B cell (primary cell): ENCODE measurements at places on chromosomes 6 and 20.

DNA sequence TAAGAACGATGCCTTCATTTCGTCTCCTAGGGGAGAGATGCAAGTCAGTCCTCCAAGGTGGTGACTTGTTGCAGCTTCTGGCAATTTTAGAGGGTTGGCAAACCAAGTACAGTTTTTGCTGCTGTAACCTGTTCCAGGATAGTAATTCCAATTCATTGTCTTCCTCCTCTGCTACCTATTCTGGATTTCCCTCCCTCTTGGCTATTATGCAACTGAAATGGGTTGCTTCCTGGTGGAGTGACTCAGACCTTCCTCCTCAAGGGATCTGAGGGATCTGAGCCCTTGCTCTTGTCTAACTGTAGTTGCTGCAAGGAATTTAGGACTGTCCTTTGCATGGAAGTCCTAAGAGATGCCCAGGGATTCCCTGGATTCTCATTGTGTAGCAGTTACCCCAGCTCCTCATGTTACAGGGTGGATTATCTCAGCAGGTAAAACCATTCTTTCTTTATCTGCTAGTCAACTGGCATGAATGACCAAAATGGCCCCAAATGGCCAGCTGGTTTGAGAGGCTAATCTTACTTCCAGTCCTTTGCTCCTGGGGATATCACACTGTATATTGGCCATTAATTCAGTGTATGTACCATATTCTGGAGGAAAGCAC, 17.6 kb upstream of the ELMO2 start:
- H3K27ac ChIP-seq, result no peak overlapping the region
- DNase-seq, result no peak
- no peaks in the 10 kb centered on the region for H3K36me3 ChIP-seq

DNA sequence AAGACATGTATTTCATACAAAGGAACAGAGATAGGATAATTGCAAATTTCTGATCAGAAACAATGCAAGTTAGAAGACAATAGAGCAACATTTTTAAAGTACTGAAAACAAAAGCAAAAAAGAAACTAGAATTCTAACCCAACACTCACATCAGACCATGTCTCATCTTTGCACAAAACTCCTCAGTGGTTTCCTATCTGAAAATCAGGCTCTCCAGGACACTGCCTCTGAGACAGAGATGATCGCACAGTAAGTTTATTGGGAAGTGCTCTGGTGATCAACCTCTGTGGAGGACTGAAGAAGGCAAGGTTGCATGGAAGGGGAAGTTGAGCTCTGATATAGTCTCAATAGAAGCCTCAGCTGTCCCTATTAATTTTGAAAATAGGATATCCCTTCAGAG, 2.3 kb upstream of the TTBK1 start:
- no peak for DNase-seq
- H3K36me3 ChIP-seq, result no peaks in the 10 kb centered on the region
- H3K27me3 ChIP-seq, result peaks cover 39% of the 10 kb centered on the region

DNA sequence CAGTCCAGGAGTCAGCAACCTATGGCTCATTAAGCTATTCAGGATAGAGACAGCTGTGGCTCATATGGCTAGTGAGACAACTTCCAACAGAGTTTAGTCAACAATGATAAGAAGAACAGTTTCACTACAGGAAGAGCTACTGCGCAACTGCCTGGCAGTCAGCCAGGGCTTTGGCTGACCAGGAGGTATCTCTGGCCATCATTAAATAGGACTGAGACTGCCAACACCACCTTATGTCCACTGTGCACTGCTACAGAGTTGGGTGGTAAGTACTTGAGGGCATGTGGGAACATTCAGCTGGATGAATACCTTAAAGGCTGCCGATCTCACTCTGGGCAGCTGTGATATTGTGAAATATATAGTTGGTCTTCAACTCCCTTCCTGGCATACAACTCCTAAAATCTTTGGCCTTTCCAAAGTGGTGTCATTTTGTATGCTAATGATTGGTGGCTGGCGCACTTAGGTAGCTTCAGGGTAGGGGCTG, 52.2 kb upstream of the FAM83C start:
- no peak overlapping the region for H3K27ac ChIP-seq
- H3K4me3 ChIP-seq, result no peak overlapping the region
- peaks cover 56% of the 10 kb centered on the region for H3K36me3 ChIP-seq
- no peak for DNase-seq

GRCh38 chr20:57399587-57400155, 8.5 kb downstream of the RBM38 start:
- H3K27me3 ChIP-seq, result no peaks in the 10 kb centered on the region
- peak overlapping the region; percentile 23 for H3K4me3 ChIP-seq
- peak; percentile 73 for DNase-seq
- peaks cover 5% of the 10 kb centered on the region for H3K36me3 ChIP-seq

DNA sequence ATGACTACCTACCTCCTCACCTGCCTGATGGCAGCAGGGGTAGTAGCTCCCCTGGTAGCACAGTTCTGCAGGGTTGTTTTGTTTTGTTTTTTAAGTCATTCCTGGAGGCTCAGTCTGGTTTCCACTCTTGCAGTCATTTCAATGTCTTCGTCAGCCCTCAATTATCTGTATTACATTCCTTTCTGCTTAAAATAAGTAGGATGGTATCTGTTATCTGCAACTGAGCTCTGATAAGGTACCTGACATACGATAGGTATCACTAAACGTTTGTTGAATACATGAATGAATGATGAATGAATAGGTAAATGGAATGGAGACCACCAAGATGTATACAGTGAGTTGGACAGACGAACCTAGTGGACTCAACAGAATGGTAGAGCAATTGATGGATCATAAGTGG, 7.2 kb upstream of the CLPSL2 start:
- peaks cover 19% of the 10 kb centered on the region for H3K4me1 ChIP-seq
- no peak overlapping the region for H3K27ac ChIP-seq
- no peak overlapping the region for H3K4me3 ChIP-seq
- H3K36me3 ChIP-seq, result no peaks in the 10 kb centered on the region

DNA sequence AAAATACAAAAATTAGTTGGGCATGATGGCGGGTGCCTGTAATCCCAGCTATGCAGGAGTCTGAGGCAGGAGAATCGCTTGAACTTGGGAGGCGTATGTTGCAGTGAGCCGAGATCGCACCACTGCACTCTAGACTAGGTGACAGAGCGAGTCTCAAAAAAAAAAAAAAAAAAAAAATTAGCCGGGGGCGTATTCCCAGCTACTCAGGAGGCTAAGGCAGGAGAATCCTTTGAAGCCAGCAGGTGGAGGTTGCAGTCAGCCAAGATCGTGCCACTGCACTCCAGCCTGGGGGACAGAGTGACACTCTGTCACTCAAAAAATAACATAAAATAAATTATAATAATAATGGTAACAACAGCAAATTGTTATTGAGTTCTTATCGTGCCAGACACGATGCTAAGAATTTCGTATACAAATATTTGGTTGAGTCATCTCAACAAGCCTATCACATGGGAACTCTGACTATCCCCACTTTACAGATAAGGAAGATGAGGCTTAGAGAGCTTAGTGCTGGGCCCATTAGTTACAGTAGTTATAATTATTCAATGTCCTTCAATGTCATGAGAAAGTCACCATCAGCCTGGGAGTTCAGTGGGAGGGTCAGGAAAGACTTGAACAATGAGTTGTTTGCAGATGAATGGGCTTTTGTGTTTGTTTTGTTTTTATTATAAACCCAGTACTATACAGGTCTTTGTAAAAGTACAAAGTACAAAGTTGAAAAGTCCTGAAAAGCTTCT, 19.4 kb downstream of the C6orf15 start:
- H3K4me1 ChIP-seq, result peaks cover 16% of the 10 kb centered on the region
- no peak overlapping the region for H3K4me3 ChIP-seq
- no peaks in the 10 kb centered on the region for H3K36me3 ChIP-seq
- no peak overlapping the region for H3K27ac ChIP-seq

DNA sequence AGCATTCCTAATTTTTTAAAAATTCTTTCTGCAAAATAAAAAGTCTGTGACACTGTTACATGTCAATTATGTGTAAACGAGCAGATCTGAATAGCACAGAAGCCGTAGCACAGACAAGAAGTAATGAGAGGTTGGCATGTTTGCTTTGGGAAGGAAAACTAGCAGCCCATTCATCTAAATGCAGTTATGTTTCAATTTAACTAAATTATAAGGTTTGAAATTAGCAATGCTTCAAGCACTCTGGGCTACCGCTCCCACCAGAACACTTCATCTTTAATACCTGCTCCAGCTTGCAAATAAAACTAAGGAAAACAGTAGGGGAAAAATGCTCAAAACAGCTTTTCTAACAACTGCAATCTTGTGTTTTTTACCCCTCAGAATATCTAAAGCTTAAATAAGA, 73.9 kb downstream of the PTPRK start:
- no peaks in the 10 kb centered on the region for H3K36me3 ChIP-seq
- no peaks in the 10 kb centered on the region for H3K27me3 ChIP-seq
- no peaks in the 10 kb centered on the region for H3K4me1 ChIP-seq
- H3K27ac ChIP-seq, result no peak overlapping the region

DNA sequence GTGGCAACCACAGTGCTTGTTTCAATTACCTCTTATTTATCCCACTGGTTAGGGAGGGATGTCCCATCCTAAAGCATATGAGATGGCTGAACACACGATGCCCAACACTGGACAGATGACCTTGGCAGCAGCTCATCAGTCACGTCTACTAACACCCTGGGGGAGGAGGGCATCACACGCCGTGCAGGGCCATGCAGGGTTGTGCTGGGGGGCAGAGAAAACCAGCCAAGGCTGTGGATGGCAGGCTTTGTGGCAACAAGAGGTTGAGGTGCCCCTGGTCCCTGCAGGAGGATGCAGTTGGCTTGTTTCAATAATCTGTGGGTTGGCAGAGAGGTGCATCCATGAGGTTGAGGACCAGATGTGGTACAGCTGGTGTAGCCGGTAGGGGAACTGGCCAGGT, 293.7 kb upstream of the SULF2 start:
- no peak for DNase-seq
- H3K27me3 ChIP-seq, result no peaks in the 10 kb centered on the region
- no peak overlapping the region for H3K4me3 ChIP-seq
- H3K27ac ChIP-seq, result no peak overlapping the region
- H3K36me3 ChIP-seq, result no peaks in the 10 kb centered on the region

DNA sequence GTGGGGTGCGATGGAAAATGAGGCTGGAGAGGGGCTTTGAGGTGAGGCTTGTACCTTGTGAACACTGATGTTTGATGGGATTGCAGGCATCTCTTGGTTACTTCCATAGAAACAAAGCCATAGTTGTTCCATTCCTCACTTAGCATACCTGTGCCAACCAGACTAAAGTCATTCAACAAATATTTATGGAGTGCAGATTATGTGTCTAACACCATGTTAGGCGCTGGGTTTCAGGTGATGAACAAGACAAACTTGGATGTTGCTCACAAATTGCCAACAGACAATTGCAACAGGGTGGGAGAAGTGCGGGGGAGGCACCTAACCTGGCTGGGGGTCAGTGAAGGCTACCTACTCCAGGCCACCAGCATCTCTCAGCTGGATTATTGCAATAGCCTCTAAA, 1.5 kb downstream of the TTPAL start:
- peak overlapping the region; percentile 93 for H3K27ac ChIP-seq
- no peak overlapping the region for H3K4me3 ChIP-seq
- H3K4me1 ChIP-seq, result peaks cover 34% of the 10 kb centered on the region
- no peak for DNase-seq

DNA sequence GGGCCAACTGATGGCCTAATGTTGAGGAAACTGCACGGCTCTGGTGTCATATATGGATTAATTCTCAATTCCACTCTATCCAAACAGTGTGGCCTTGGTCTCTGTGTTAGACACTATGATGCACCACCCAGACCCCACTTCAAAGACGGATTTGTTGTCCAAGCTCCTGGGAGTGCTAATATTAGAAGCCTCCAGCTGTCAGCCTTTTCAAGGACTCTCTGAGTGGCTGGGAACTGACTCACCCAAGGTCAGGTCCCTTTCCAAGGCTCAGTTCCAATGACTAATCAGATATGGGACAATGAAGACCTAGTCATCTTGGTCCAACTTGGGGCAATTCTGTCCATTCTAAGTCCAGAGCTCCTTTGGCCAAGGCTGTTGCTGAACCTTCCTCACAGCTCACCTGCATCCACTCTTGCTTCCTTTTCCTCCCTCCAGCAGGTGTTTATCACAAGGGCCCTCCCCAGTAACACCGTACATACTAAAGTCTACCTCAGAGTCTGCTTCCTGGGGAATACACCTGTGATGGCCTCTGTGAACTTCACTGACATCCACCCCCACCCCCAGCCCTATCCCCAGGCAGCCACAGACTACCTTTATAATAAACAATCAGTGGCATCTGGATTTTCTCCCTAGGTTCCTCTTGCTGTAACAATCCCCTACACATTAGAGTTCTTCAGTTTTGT, 7.2 kb upstream of the IL20RA start:
- H3K27me3 ChIP-seq, result no peaks in the 10 kb centered on the region
- H3K36me3 ChIP-seq, result no peaks in the 10 kb centered on the region
- no peak overlapping the region for H3K4me3 ChIP-seq
- no peaks in the 10 kb centered on the region for H3K4me1 ChIP-seq
- H3K27ac ChIP-seq, result no peak overlapping the region

DNA sequence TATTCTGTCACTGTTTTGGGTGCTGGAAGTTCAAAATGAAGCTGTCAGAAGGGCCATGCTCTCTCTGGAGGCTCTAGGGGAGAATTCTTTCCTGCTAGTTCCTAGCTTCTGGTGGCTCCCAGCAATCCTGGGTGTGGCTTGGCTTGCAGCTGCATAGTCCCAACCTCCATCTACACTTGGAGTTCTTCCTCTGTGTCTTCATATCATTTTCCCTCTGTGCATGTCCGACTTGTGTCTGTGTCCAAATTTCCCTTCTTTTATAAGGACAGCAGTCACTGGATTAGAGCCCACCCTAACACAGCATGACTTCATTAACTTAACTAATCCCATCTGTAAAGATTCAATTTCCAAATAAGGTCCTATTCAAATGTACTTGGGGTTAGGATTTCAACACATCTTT, 23.3 kb upstream of the ENPP1 start:
- H3K4me3 ChIP-seq, result no peak overlapping the region
- no peaks in the 10 kb centered on the region for H3K36me3 ChIP-seq
- H3K27me3 ChIP-seq, result no peaks in the 10 kb centered on the region
- DNase-seq, result no peak

GRCh38 chr6:21935561-21936028, 342.0 kb downstream of the SOX4 start:
- peak; percentile 8 for DNase-seq
- H3K27ac ChIP-seq, result no peak overlapping the region
- no peaks in the 10 kb centered on the region for H3K27me3 ChIP-seq
- H3K36me3 ChIP-seq, result no peaks in the 10 kb centered on the region
- no peak overlapping the region for H3K4me3 ChIP-seq
- H3K4me1 ChIP-seq, result no peaks in the 10 kb centered on the region

DNA sequence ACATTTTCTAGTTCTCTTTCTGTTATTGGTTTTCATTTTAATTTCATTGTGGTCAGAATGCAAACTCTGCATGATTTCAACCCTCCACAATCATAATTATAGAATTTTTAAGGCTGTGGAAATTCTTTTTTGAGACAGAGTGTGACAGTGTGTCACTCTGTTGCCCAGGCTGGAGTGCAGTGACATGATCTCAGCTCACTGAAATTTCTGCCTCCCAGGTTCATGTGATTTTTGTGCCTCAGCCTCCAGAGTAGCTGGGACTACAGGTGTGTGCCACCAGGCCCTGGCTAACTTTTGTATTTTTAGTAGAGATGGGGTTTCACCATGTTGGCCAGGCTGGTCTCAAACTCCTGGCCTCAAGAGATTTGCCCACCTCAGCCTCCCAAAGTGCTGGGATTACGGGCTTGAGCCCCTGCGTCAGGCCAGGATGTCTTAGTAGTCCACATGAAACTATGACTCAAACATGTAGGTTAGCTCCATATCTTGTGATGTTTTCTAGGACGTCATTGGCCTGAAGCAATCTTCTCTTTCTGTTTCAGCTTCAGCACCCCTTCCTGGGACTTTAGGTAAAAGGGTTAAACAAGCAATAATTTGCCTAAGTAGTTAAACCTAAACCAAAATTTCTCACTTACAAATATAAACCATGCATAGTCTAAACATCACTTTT, 47.4 kb upstream of the SAMD3 start:
- no peak overlapping the region for H3K27ac ChIP-seq
- H3K27me3 ChIP-seq, result no peaks in the 10 kb centered on the region
- no peak overlapping the region for H3K4me3 ChIP-seq
- H3K36me3 ChIP-seq, result no peaks in the 10 kb centered on the region
- H3K4me1 ChIP-seq, result no peaks in the 10 kb centered on the region
- no peak for DNase-seq
